ENCODE measurements at places on chromosomes 5 and 9.

- no peak for DNase-seq
Measured at GRCh38 chr5:174067499-174067898, 22.0 kb downstream of the NSG2 start.

DNA sequence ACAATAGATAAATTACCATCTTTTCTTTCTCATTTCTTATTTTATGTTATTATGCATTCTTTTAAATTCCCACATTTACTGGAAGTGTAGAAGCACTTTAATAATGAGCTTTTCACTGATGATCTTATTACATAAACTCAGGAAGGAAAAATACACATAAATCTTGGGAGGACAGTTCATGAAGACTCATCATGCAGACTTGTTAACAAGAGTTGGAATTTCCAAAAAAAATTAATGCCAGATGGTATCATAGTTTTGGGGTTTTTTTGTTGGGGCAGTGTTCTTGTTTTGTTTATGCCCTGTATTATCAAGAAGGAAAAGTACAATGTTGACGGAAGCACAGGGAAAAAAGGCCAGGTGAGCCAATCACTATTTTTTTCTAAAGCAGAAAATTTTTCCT lies 35.1 kb downstream of the CEMIP2 start:
- no peak for DNase-seq

DNA sequence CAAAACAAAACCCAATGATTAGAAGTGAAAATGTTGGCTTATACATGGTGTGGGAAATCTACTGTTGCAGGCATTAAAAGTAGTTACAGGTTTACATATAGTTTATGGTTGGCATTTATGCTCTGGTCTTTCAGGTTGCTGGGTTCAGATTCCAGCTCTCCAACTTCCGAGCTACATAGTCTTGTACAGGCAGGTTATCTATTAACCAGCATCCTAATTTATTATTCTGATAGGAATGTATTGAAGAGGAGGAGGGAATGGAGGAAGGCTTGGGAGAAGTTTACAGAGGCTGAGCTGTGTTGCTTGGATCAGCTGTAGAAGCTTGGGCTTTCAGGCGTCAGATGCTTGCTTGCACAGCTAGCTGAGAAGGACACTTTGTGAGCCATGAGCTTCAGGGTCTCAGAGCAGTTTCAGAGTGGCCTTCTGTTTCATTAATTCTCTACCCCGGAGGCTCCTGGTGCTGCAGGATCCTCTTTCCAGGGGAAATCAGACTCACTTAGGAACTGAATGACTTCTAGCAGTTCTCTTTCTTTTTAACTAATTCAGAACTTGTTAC lies 11.7 kb upstream of the ERBIN start:
- no peak for DNase-seq

DNA sequence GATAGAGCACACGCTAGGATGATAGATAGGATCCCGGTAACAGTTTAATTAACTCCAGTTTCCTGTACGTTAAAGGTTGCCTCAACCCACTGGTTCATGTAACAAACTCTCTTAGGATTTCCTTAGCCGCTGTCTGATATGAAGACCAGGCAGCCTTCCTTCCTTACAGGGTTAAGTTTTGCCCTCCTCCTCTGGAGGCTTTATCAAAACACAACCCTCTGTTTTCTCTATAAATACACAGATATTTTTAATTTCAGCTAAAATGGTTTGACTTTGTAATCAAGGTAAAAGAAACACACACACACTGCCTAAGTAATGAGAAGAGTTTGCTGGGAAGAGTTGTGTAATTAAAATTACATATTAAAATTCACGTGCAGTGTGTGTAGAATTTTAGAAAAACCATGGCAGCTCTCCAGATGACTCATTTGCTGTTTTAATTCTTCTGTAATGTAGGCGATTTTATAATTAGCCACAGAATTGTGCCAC lies 369.8 kb downstream of the CSNK1G3 start:
- peak; percentile 54 for DNase-seq

- DNase-seq, result no peak
Measured at GRCh38 chr5:156331181-156331580, 4.2 kb downstream of the SGCD start.

DNA sequence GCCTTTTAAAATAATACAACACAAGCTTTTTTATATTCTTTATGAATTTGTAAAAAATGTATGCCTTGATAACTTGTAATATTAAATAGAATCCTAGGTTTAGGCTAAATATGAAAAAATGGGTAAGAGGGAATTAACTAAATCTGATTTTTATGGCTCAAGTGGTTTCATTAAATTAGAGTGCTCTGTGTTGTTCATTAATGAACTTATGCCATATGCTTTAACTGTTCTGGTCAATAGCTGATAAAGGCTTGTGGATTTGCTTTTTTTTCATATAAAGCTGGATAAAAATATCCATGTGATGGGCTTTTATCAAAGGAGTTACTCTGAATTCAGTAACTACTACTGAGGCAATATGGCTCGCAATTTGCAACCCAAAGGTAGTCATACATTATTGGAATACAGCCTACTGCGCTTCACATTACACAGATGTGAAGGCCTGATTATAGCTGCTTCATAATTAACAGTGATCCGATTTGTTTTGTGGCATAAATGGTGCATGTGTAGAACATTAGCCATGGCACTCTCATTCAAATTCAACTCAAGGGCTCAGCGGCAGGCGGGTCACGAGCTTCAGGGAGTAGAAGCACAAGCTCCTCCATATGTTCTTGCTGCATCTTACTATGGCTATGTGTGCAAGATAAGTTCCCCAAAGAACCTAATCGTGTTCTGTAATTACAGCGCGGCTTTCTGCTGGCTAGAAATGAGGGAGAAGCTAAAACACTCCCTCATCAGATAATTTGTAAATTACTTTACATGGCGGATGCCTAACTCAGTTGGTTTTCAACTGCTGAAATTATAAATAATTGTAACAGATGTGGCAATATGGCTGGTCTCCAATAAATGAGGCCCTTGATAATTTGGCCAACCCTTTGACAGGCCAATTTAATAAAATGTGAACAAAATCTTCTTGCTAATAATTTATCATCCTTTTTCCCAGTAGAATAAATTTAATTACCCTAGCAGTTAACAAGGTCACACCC lies 188.3 kb downstream of the CNTLN start:
- DNase-seq, result no peak

DNA sequence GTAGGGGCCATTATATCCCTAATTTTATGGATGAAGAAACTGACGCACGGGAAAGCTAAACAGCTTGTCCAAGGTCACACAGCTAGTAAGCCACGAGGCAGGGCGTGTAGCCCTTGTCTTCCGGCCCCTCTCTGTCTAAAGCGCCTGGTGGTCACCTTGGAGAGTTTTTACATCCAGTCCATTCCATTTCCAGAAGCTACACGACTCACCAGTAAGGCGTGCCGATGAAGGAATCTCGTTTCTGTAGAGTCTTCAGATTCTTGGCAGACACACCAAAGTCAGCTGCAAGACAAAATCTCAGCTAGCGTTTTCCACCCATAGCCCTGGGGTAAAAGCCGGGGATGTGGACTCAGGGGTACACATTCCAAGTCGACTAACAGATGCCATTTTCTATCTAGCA lies 80.5 kb downstream of the STK10 start:
- peak; percentile 68 for DNase-seq

DNA sequence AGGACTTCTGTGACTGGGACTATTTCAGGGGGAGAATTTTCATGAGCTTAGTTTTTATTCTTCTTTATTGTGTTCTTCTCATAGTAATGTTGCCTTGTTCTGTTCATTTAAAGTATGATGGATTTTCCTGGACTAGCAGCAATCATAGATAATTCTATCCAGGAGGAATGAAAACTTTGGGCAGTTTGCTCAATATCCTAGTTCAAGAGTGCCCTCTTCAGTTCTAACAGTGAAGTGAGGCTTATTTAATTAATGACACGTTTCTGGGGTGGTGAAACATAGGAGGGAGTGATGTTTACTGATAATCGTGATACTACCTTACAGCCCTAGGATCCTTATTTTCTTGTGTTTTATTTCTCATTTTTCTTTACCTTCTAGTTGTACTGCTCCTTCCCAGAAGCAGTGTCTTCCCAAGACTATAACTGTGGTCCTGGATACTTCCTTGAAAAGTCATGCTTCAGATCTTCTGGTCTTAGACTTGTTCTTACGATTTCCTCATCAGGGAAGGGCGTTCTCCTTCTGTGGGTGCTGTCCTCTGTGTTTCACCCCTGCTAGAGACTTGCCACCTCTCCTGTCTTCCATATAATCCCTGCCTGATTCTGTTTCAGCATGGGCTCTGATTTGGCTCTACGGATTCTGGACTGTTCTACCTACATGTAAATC lies 57.4 kb downstream of the CFAP95 start:
- peak; percentile 55 for DNase-seq

GRCh38 chr9:87435189-87435880 lies 62.3 kb upstream of the DAPK1 start:
- DNase-seq, result no peak

- peak; percentile 74 for DNase-seq
Measured at GRCh38 chr9:88533951-88534455, 975 bp upstream of the NXNL2 start.

DNA sequence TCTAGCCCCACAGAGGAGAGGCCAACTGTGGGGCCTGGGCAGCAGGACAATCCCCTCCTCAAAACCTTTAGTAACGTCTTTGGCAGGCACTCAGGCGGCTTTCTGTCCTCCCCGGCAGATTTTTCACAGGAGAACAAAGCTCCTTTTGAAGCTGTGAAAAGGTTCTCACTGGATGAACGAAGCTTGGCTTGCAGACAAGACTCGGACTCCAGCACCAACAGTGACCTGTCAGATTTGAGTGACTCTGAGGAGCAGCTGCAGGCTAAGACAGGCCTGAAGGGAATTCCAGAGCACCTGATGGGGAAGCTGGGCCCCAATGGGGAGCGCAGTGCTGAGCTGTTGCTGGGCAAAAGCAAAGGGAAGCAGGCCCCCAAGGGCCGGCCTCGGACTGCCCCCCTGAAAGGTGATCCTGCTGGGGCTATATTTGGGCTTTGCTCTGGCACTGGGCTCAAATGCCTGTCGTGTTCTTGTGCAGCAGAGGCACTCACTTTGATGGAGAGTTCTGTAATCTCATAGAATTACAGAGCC lies 39.4 kb downstream of the KDM3B start:
- DNase-seq, result no peak

GRCh38 chr5:1014346-1014745 lies 5.7 kb downstream of the NKD2 start:
- no peak for DNase-seq

DNA sequence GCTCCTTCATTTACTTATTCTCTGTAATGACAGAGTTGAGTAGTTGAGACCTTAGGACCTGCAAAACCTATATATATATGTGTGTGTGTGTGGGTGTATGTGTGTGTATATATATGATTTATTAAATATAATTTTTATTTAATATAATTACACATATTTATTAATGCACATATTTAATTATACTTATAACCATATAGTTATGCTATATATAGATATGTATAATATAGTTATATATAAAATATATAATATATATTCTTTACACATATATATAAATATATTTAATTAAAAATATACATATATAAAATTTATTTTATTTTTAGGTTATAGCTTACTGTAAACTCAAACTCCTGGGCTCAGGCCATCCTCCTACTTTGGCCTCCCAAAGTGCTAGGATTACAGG lies 23.7 kb downstream of the ACER2 start:
- no peak for DNase-seq

GRCh38 chr5:173926359-173926758 lies 38.2 kb downstream of the CPEB4 start:
- DNase-seq, result peak; percentile 61

DNA sequence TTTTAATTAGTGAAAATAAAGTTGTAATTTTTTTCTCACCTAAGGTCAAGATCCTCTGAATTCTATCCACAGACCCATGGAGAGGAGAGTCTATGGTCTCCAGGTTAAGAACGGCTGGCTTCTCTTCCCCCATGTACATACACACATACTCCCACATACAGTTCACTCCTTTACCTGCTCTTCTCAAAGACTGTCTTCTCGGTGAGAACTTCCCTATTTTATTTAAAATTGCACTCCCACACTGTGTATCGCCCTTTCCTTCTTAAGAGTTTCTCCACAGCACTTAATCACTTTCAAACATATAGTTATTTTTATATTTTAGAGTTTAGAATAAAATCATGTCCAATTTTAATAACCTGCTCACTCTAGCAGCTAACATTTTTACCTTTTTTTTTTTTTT lies 3.6 kb upstream of the JADE2 start:
- no peak for DNase-seq

- DNase-seq, result no peak
Measured at GRCh38 chr5:52825826-52826225, 38.1 kb downstream of the ITGA1 start.

DNA sequence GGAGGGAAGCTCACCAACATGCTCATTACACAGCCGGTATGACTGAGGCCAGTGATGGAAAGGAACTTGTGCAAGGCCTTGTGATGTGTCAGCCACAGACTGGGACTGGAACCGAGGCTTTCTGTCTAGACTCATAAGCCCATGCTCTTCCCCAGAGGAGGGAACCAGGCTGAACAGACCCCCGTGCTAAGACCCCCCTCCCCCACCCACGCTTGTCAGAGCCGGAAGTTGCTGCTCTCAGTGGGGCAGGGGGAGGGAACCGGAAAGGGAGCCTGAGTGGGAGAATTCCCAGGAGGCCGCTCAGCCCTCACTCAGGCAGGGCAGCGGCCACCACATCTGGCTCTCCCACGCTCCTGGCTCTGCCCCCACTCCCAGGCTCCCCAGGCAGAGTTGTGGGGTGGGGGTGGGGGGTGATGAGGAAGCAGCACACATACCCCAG lies 4.1 kb upstream of the PDGFRB start:
- DNase-seq, result peak; percentile 91

Measured in mesenchymal stem cell (in vitro differentiated cells and primary cell).